ENCODE measurements at places on chromosomes 11 and 22.

DNA sequence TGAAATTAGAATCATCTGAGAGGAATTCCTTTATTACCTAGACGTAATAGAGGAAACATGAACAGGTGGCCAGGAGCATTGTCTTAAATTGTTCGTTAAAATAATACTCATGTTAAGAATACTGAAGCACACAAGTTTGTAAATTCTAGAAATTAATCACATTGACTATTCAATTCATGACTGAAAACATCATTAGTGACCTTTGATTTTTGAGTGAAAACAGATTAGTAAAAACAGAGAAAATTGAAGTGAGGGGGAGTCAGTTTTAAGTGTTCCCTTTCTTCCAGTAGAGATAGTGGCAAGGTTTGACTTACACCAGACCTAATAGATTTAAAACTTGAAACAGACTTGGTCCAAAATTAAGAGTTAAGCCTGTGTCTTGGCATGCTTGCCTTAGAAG lies 1.4 kb downstream of the ZFP91 start:
- DNase-seq = no peak

DNA sequence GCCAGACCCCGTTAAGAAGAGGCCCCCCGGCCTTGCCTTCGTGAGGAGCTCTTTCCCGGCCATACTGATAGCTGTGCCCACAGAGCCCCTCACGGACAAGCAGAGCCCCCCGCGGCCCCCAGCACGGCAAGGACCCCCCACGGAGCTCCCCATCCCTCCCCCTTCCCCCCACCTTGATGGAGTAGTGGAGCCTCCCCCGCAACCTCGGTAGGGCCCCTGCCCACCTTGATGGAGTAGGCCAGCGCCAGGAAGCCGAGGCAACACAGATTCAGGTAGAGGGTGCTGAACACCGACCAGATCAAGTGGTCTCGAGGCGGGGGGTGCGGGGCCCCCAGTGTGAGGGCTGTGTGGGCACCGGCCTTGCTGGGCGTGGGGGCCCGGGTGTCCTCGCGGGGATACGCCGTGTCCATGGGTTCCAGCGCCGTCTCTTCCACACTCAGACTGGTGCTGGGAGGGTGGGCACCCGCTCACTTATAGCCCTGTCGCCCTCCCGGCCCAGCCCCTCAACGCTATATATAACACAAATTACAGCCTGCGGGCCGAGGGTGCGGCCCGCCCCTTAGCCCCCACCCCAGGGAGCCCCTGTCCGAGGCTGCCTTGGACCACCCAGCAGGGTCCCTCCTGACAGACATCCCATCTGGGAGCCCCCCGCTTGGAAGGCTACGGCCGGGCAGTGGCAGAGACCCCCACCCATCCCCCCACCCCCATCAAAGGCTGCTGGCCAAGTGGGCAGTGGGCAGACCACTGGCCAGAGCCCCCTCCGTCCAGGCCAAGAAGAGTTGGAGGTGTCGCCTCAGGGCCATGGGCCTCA lies at the start of gene IFITM5:
Gene IFITM5 (minus strand): TSS at position 446 of the 811 bp plus-strand sequence. CDS start 36 bp downstream, at position 410.
- no peak for DNase-seq

GRCh38 chr11:123261345-123262106 lies 66.5 kb upstream of the CLMP start:
- DNase-seq = peak; percentile 32

DNA sequence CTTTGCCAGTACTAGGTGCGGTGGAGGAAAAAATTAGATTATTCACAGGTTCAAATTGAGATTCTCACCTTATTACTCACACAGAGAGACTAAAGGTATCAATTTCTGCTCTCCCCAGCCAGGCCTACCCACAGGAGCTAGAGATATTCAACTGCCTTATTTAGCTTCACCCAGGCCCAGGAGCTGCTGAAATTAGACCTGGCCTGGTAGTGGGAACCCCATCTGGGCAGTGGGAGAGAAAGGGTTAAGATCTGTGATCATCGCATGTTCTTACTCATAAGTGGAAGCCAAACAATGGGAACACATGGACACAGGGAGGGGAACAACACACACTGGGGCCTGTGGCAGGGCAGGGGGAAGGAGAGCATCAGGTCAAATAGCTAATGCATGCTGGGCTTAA lies 20.9 kb upstream of the MICAL2 start:
- no peak for DNase-seq

DNA sequence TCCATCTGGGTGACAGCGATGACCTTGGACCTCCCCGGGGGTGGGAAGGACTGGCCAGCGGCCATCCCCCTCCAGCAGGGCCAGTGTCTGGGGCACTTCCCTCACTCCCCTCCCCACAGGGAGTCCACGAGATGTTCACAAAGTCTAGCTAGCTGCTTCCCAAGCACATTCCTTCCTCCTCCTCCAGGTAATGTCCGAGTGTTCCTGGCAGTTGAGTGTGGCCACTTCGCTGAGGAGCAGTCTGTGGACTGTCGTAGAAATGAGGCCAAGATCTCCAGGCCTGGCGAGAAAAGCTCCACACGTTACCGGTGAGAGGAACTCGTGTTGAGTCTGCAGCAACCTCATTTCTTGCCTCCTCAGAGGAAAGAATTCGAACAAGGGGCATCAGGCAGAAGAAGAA lies 425.5 kb downstream of the BRD1 start:
- DNase-seq = no peak

GRCh38 chr22:49697047-49697446 lies 130.6 kb downstream of the BRD1 start:
- DNase-seq = no peak

DNA sequence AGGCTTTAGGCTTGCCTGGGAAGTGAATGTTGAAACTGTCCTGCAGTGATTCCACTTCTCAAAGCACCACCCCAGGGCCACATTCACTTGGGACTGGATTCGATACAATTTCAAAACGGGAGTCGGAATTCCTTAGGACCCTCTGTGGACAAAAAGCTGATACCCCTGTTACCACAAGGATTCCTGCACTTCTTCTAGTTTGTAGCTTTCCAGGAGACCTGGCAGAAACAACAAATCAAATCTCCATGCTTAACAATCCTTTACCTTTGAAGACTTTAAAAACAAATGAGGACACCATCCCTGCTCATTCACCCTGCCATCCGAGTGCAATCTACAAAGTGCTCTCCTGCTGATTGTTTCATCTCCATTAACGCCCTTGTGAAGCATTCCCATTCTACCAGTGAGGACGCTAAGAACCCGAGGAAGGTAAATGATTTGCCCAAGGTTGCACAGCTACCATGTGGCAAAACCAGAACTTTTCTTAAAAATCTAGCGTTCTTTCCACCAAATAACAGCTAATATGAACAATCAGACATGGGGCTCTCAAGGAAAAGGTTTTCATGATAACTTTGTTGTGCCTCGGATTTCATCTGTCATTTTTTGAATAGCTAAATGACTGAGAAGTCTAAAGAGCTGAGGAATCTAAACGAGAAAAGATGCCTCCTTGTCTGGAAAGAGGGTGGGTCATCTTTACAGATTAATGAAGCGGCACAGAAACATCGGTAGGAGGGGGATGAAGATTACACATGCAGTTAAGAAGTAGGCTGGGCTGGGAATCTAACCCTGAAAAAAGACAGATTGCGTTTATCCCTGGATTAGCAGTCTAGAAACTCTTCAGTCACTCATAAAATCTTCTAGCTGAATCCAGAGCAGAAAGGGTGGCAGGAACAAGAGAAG lies 720 bp upstream of the MPZL2 start:
- no peak for DNase-seq

- DNase-seq = no peak
Measured at GRCh38 chr11:3102641-3102921, 45.4 kb upstream of the CARS1 start.

DNA sequence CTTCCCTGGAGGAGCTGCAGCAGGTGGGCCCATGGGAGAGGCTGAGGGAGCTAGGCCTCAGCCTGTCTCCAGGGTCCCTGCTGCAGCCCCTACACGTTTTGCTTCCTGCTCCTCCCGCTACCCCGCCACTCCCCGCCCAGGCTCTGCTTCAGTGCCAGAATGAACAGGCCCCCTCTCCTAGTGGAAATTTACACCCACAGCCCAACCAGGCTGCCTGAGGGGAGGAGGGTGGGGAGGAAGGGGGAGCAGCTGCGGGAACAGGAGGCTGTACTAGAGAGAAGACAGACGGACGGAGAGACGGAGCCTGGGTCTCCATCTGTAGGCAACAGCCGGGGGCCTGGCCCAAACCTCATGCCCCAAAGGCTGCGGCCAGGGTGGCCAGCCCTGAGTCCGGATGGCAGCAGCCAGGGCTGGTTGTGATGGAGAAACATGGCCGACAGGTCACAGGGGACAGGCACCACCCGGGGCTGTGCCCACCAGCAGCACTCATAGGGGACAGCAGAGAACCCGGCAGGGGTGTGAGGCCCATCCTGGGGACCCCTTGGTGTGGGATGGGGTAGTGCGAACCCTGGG lies 20.6 kb downstream of the FLRT1 start:
- DNase-seq = no peak

- DNase-seq = no peak
Measured at GRCh38 chr11:66686100-66686785, 8.6 kb upstream of the RBM4B start.

GRCh38 chr11:202490-202889 lies 4.7 kb downstream of the BET1L start:
- no peak for DNase-seq

DNA sequence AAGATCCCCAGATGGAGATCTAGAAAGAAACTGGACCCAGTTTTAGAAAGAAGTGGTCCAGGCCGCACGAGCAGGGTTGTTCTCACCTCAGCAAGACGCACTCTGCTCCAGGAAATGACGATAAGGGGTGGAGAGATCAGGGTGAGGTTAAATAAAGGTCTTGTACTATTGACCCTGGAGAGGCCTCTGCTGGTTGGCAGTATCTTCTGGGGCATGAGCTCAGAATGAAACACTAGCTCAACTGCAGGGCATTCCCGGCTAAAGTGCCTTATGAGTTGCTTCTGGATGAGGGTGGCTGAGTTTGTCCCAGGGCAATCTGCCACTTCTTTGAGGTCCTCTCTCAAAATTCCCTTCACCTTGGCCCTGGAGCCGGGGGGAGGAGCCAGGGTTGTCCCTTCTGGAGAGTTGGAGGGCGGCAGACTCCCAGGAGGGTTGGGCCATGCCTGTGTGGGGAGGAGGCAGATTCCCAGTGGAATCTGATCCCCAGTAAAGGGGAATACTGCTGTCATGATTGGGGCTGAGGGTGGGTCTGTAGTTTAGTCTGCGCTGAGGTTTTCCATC lies 10.9 kb downstream of the USP2 start:
- DNase-seq = no peak

DNA sequence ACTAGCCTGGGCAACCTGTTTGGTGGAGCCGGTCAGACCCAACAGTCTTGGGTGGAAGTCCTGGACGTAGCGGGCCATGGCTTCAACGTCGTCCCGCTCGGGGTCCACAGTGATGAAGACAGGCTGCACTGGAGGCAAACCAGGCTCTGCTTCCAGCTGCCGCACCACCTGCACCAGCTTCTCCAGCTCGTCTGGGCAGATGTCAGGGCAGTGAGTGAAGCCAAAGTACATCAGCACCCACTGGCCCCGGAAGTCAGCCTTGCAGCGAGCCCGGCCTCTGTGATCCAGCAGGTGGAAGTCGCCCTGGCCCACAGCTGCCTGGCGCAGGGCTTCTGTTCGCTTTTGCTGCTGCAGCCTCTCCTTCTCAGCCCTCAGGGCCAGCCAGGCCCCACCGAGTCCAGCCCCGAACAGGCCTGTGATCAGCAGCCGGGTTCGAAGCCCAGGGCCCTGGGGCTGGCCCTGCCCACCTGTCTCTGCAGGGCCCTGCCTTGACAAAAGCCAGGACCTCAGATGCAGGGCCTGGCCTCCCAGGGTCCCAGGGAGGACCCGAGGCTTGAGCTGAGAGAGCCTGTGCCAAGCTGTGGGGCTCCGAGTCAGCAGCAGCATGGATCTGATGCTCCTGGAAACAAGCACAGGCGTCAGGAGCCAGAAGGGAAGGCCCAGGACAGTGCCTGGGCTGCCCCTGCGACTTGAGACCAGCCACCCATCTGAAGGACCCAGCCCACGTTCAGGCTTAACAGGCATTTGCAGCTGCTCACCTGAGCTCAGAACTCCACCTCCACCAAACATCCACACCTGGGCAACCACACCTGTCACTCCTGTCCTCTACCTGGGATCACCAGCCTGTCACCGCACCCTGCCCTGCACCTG lies 1.4 kb downstream of the SCO2 start:
- DNase-seq = no peak

GRCh38 chr11:66850235-66850587 lies 6.7 kb upstream of the LRFN4 start:
- DNase-seq = no peak

DNA sequence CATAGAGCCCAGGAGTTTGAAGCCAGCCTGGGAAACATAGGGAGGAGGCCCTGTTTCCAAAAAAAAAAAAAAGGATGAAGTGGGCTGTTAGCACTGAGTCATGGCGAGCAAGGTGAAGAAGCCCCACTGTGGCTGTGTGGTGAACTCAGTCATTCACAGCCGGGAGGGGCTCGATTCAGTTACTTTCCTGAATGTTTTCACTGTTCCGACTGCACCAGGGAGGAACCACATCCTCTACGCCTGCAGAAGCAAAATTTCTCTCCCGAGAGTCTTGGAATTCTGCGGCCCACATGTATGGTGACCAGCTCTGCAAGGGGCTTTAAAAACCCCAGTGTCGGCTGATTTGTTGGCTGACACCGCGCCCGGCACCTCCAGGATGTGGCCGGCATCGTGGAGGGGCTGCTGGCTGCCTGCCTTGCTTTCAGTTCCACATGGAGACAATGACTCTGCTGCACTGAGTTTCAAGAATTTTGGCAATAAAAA lies 27.8 kb upstream of the GRAMD4 start:
- no peak for DNase-seq

DNA sequence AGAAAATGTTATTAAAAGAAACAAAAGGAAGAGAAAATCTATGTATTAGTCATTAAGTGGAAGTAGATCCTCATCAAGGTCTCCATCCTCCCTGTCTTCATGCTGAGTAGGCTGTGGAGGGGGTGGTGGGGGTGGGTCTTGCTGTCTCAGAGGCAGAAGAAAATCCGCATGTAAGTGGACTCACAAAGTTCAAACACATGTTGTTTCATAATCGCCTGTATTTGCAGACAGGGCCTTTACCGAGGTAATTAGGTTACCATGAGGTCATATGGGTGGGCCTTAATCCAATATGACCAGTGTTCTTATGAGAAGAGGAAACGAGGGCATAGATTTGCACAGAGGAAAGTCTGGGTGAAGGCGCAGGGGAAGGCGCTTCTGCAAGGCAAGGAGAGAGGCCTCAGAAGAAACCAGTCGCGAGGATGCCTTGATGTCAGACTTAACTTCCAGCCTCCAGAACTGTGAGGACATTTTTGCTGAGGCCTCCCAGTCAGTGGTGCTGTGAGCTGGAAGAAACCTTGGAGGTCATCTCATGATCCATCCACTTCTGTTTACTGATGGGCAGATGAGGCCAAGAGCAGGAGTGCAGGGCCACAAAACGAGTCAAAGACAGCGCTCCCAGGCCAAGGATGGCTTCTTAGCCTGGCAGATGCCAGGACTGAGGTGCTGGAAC lies 49.3 kb upstream of the THY1 start:
- DNase-seq = no peak

DNA sequence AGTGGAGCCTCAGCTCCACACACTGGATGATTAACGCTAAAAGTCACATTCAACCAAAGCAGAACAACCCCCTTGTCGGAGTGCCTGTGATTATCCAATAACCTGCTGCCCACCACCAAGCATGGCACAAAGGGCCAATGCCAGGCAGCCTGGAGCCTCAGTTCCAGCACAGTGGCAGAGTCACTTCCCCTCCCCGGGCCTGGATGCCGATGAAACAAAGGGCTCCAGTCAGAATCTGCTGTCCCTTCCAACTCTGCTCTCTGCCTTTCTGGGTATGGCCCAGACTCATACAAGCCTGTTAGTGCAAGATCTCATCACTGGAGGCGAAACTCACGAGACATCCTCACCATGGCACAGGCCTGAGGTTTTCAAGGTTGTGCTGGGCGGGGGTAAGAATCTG lies 52.1 kb downstream of the CLTCL1 start:
- DNase-seq = no peak

All from activated T-helper 1 cell treated with anti-CD3 and anti-CD28 coated beads, Interleukin-2, amount 50 U/mL, for 16 hours (primary cell).